ENCODE measurements at places on chromosomes 11 and 22. TPM values are rescaled to one million over a fixed set of nuclear protein-coding genes. Genes with fewer than 3 reads are reported as not detected.
A peak's percentile ranks its signal among the peaks of the same experiment; 100 is the strongest.

DNA sequence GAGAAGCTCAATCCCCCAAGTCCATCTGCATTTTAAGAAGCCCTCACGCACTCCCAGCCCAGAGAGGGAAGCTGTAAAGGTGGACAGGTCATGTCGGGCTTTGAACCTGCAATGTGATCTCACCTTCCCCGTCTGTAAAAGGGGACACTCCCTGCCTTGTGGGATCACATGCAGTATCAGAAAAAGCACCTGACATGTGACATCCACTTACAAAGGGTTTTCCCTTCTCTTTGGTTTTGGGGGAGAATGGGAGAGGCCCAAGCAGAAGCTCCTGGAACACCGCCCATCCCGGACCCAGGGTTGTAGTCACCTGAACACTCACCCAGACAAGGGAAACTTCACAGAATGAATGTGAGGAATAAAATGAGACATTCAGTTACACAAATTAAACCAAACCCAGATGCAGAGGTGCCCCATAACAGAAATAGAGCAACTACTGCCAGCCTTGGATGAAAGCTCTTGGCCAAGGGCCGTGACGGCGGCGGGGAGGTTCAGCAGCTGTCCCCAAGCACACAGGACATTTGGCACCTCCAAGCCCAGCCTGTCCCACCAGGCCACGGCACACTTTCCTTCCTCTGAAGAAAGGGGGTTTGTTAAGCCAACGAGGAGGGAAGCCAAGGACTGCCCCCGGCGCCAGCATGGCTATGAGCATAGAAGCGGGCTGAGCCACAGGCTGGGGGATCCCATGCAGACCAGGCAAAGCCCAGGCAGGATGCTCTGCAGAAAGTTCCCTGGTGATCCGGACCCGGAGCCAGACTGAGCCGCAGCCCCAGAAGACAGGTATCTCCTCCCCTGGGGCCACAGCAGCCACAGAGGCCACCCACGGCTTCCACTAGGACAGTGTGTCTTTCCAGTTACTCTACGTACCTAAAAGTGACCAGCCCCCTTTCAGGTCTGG, 3.8 kb downstream of the BID start:
- DNase-seq = no peak

GRCh38 chr11:121534131-121535093, 81.6 kb upstream of the SORL1-AS1 start:
- DNase-seq = no peak

GRCh38 chr22:42270176-42270509, 310 bp downstream of the TCF20 start:
- no peak for DNase-seq

DNA sequence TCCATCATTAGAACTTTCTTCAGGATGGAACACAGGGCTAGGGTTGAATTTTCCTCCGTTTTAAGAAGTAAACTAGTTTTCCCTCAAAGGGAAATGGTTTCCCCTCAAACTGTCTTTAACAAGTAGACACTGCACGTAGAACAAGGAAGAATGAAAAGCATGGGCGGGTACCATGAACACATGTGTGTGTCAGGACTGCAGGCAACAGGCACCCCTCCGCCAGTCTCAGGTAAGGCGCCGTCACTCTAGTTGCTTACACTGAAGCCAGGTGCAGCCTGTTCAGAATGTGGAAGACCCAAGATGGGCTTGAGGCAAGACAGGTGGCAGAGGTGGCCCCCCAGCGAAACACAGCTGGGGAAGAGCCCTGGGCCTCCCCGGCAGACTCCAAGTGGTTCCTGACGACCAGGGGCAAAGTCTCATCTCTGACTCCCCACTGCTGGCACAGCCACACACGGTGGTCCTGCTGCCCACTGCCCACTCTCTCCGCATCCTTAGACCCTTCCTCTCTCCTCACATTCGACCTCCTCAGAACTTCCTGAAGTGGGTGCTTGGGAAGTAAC, 25.4 kb upstream of the MOB2 start:
- no peak for DNase-seq

GRCh38 chr22:24333301-24333700, 62.7 kb downstream of the SPECC1L start:
- DNase-seq = no peak

DNA sequence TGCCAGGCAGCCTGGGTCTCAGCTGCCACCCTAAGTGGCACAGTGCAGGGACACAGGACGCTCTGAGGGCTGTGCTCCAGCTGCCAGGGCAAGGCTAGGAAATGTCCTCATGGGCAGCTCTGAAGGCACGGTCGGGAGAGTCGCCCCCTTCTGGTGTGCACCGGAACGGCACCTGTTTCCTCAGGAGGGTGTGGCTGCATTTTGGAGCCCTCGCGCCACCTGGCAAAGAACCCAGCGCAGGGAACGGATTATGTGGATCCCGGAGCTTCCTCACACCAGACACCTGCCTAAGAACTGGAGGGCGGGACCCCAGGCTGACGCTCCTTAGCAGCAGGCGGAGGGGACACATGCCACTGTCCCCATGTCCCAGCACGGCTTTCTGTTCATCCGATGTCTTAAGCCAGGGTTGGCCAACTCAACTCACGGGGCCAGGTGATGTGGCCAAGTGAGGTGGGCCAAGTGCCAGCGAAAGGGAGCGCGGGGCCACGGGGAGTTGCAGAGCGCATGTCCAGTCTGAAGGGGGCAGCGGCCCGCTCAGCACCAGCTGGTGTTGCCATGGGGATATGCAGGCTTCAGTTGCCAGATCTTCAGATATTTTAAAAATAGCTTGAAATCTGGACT, 5.1 kb upstream of the SLC22A8 start:
- peak; percentile 58 for DNase-seq

- DNase-seq = no peak
These were observed 1949.4 kb upstream of the RAG2 start for GRCh38 chr11:38547462-38547861.

DNA sequence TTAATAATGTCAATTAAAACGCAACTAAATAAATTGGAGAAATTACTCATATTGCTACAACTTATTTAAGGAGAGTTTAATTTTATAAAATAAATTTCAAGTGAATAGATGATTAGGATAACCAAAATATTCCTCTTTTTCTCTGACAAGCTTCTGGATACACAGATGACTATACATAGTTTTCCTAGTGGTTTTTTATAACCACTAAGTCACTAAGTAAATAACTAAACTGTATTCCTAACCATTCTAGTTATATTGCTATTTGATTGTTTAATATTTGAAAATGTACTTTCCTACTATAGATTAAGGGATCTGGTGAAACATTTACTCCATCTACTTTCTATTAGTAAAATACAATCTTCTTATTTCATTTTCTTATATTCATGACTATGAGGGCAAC, 4.7 kb upstream of the ANGPTL5 start:
- DNase-seq = no peak

Gene HORMAD2
- total RNA-seq = not detected

Gene CD248
- 0.62 TPM for total RNA-seq

Measured in neural progenitor cell (in vitro differentiated cells).